ENCODE measurements at places on chromosomes 2 and 18. TPM values are rescaled to one million over a fixed set of nuclear protein-coding genes. Genes with fewer than 3 reads are reported as not detected.

DNA sequence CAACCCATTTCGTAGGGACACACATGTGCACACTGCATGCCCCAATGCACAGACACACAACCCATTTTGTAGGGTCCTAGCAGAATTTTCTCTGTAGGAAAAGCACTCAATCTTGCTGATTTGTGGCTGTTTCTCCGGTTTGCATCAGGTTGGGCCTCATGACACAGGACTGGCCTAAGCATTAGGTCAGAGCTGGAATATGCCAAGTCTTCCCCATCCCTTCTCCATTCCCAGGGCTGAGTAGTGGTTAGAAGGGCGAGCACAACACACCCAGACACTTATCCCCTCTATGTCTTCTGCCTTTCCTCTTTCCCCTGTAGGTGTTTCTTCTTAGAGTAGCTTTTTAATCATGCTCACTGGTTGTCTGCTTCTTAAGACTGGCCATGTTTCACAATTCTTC, 295.9 kb downstream of the SOX11 start:
- no peaks in the 10 kb centered on the region for H3K27me3 ChIP-seq
- H3K36me3 ChIP-seq, result no peaks in the 10 kb centered on the region
- DNase-seq, result no peak
- H3K4me3 ChIP-seq, result no peak overlapping the region
- no peak overlapping the region for H3K27ac ChIP-seq
- no peaks in the 10 kb centered on the region for H3K4me1 ChIP-seq

DNA sequence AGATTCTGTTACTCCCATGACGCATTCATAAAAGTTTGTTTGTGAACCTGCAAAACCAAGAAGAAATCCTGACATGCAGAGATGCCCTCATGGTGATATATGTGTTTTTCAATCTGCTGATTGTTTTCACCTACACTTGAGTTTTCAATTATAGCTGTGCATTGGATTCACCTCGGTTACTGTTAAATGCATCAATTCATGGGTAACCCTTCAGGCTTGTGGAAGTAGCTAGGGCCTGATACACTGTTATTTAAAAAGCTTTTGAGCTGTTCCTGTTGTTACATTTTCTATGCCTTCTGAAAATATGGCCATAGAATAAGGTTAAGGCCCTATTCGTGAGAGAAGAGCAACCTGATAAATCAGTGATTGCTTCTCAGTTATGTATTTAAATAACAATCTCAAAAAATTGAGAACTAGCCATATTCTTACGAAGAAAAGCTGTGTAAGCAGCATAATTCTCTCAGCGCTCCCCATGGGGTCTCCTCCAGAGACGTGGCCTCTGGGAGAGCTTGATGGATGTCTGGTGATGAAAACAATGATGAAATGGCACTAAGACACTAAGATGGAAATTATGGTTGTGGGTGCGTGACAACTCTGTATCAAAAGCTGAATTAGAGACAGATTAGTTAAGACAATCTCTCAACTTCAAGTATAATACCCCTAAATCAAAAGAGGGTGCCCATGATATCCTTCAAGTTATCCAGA, 60.5 kb downstream of the RIT2 start:
- no peak overlapping the region for H3K27ac ChIP-seq
- no peaks in the 10 kb centered on the region for H3K27me3 ChIP-seq
- no peak overlapping the region for H3K4me3 ChIP-seq
- no peak for DNase-seq

DNA sequence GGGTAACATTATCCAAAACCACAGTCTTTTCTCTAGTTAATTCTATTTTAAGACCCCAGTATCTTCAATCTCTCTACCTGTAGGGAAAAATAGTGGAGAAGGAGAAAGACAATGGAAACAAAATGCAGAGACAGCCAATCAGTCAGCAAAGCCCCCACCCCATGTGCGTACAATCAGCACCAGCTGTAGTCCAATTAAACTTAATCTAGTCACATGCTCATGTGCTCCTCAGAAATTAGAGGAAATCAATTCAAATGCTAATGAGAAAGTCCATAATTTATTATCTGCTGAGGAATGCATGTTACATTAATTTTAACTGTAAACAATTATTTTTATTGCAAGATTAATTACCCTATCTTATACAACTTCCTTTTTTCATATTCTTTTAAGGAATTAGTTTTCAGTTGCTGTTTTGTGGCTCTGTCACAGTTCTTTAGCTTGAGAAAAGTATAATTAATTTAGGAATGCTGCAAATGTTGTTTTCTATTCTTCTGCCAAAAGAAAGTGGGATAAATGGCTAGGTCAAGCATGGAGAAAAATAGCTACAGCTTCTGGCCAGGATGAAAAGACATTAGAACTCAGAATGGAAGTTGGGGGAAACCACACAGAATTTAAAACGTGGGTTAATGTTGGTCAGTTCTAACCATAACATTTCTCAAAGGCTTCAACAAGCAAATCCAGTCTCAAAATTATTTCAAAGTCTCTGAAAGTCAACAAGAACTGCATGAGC, 232.4 kb upstream of the HNRNPA3 start:
- no peaks in the 10 kb centered on the region for H3K4me1 ChIP-seq
- no peaks in the 10 kb centered on the region for H3K27me3 ChIP-seq
- no peaks in the 10 kb centered on the region for H3K36me3 ChIP-seq
- DNase-seq, result no peak
- no peak overlapping the region for H3K4me3 ChIP-seq

GRCh38 chr2:237693291-237693994, 66.1 kb downstream of the LRRFIP1 start:
- no peaks in the 10 kb centered on the region for H3K27me3 ChIP-seq
- H3K27ac ChIP-seq, result peak overlapping the region; percentile 99
- peaks cover 71% of the 10 kb centered on the region for H3K4me1 ChIP-seq
- H3K4me3 ChIP-seq, result peak overlapping the region; percentile 97
- DNase-seq, result no peak

GRCh38 chr18:72539901-72540300, 4.2 kb downstream of the CBLN2 start:
- H3K4me3 ChIP-seq, result no peak overlapping the region
- H3K36me3 ChIP-seq, result peaks cover 1% of the 10 kb centered on the region
- no peak for DNase-seq
- H3K27me3 ChIP-seq, result peaks cover 32% of the 10 kb centered on the region

DNA sequence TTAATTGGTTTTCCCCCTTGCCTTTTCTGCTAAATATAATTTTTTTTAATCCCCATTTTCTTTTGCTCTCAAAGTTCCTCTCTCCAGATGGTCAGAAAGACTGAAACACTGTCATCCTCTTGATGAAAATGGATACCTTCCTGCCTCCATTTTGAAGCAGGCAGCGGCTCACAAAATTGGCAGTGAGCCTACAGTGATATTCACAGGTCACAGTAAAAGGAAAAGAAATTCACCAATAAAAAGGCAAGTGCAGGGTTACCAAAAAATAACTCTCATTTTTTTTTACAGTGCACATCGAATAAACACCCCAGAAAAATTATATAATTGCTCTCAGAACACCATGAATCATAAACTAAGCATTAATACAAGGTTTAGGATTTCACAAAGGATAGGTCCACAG, 307.5 kb downstream of the TCF4 start:
- no peak overlapping the region for H3K27ac ChIP-seq
- H3K4me1 ChIP-seq, result no peaks in the 10 kb centered on the region
- no peaks in the 10 kb centered on the region for H3K36me3 ChIP-seq
- DNase-seq, result no peak

DNA sequence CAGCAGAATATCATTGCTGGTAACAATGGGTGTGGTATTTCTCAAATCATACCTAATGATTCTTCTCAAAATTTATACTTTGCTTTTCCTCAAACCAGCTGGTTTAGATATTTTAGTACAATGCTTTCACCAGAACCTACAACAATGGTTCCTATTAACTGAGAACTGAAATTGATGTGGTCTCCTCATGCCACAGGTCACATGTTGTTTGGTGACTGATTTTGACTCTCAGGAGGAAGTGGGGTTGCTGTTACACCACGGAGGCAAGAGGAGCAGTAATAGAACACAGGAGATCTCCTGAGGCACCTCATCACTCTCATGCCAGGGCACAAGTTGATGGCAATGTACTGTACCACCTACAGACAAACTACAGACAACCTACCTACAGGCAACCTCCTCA, 3.0 kb upstream of the CEP68 start:
- H3K27ac ChIP-seq, result no peak overlapping the region
- peak; percentile 52 for DNase-seq
- H3K36me3 ChIP-seq, result peaks cover 2% of the 10 kb centered on the region
- H3K4me1 ChIP-seq, result peaks cover 43% of the 10 kb centered on the region

DNA sequence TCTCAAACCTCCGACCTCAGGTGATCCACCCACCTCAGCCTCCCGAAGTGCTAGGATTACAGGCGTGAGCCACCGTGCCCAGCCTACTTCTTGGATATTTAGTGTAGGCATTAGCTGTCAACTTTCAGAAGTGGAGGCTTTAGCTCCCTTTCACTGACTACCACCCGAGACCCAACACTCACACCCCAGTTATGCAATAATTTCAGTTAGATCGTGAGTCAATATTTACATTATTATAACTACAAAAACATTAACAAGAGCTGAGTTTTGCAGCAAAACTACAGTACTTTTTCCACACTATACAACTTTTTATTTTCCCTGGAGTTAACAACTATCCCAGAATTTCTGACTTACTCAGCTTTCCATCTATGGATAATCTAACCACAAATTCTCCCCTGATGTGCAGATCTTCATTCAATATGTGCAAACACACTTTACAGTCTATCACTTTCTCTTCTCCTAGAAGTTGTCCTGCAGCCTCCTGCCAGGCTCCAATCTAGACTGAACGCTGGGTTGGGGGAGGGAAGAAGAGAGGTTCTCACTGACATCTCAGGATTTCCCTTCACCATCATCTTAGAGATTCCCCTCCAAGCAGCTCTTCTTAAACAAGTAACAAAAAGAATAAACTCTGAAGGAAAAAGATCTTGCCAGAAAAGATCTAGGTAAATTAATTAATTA, 10.1 kb downstream of the TBC1D8 start:
- H3K4me3 ChIP-seq, result no peak overlapping the region
- H3K4me1 ChIP-seq, result no peaks in the 10 kb centered on the region
- no peak for DNase-seq
- no peaks in the 10 kb centered on the region for H3K36me3 ChIP-seq
- peaks cover 35% of the 10 kb centered on the region for H3K27me3 ChIP-seq

GRCh38 chr2:181095486-181095885, 115.1 kb downstream of the UBE2E3 start:
- H3K36me3 ChIP-seq, result peaks cover 12% of the 10 kb centered on the region
- DNase-seq, result no peak
- H3K27ac ChIP-seq, result no peak overlapping the region
- no peaks in the 10 kb centered on the region for H3K4me1 ChIP-seq

DNA sequence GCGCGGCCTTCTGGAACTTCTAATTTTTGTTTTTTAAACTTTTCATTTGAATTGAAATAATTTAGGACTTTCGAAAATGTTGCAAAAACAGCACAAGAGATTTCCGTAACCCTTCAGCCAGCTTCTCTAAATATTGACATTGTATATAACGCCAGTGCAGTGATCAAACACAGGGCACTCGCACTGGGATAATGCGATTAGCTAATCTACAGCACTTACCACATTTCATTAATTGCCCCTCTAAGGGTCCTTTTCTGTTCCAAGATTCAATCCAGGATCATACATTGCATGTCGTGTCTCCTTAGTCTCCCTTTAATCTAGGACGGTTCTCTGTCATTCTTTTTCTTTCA, 343 bp upstream of the CD302 start:
- H3K27ac ChIP-seq, result peak overlapping the region; percentile 61
- peaks cover 40% of the 10 kb centered on the region for H3K27me3 ChIP-seq
- H3K4me3 ChIP-seq, result peak overlapping the region; percentile 80

GRCh38 chr2:241619597-241620418, 17.1 kb downstream of the THAP4 start:
- peak; percentile 84 for DNase-seq
- peaks cover 53% of the 10 kb centered on the region for H3K4me1 ChIP-seq
- H3K27me3 ChIP-seq, result no peaks in the 10 kb centered on the region
- peak overlapping the region; percentile 14 for H3K27ac ChIP-seq

DNA sequence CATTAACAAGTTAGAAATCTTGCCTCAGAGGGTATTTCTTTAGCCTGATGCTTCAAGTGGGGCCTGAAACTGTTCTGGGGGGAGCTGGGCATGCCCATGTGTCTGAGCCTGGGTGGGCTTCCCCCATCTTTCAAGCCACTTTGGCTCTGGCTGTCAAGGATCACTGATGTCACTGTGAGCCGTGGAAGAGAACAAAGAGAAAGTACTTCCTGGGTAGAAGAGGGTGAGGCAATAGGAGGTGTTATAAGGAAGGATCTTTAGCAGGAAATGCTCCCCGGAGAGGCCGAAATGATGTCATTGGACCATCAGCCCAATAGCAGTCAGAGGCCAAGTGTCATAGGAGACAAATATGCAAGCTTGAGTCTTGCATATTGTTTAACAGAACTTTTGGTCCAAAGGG, 228.4 kb upstream of the MEX3C start:
- peaks cover 15% of the 10 kb centered on the region for H3K27me3 ChIP-seq
- H3K4me1 ChIP-seq, result peaks cover 17% of the 10 kb centered on the region
- DNase-seq, result no peak
- peak overlapping the region; percentile 94 for H3K27ac ChIP-seq
- no peaks in the 10 kb centered on the region for H3K36me3 ChIP-seq

- no peak overlapping the region for H3K27ac ChIP-seq
- H3K4me3 ChIP-seq, result no peak overlapping the region
- H3K4me1 ChIP-seq, result peaks cover 34% of the 10 kb centered on the region
- peaks cover 2% of the 10 kb centered on the region for H3K36me3 ChIP-seq
- H3K27me3 ChIP-seq, result no peaks in the 10 kb centered on the region
These were observed 15.0 kb downstream of the ZC3H8 start for GRCh38 chr2:112239862-112240261.

DNA sequence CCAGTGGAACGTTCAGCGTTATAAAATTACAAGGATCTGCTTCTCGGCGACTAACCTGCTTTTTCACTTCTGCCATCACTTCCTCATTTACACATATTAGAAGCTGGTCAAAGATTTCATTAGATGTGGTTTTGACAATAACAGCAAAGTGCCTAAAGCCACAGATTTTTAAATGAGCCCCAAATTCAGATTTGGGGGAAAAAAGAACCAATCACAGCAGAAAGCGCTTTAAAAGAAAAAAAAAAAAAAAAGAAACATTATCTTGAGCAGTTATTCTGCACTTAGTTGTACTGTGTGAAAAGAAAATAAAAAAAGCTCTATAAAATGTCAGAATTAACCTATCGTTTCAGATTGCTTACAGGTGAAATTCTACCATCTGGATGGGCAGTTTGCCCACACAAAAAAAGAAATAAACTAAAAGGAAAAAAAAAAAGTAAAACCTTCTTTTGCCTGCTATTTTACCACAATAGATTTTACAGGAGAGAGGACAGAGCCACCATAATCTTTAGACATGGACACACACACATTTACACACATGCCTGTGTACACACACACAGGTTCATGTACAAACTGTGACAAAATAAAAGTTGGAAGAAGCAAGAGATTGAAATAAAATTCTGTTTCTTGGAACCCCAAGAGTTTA, 167.2 kb downstream of the TCF4 start:
- peaks cover 21% of the 10 kb centered on the region for H3K27me3 ChIP-seq
- peaks cover 12% of the 10 kb centered on the region for H3K4me1 ChIP-seq
- no peak overlapping the region for H3K27ac ChIP-seq
- no peak for DNase-seq
- no peaks in the 10 kb centered on the region for H3K36me3 ChIP-seq

The DSG4 gene
- total RNA-seq, result not detected

The TAF4B gene
- total RNA-seq, result 32.4 TPM

The ALLC gene
- total RNA-seq, result not detected

The C1QL2 gene
- not detected for total RNA-seq

The RETREG2 gene
- 53.7 TPM for total RNA-seq

The TLX2 gene
- total RNA-seq, result 1.4 TPM

The GULP1 gene
- total RNA-seq, result not detected

The EGR4 gene
- total RNA-seq, result 1.6 TPM

The MOB4 gene
- total RNA-seq, result 20.9 TPM

Data from activated T-cell treated with anti-CD3 and anti-CD28 coated beads, Interleukin-2, amount 50 U/mL, for 72 hours (primary cell).